Stimulated activated CD8-positive, alpha-beta memory T cell treated with anti-CD3 and anti-CD28 coated beads, Interleukin-4, amount 100 ng/mL, for 4 hours (primary cell): ENCODE measurements at places on chromosomes 4 and X.

- DNase-seq: no peak
Observed at GRCh38 chrX:103343105-103343504, 13.1 kb downstream of the TCEAL7 start.

DNA sequence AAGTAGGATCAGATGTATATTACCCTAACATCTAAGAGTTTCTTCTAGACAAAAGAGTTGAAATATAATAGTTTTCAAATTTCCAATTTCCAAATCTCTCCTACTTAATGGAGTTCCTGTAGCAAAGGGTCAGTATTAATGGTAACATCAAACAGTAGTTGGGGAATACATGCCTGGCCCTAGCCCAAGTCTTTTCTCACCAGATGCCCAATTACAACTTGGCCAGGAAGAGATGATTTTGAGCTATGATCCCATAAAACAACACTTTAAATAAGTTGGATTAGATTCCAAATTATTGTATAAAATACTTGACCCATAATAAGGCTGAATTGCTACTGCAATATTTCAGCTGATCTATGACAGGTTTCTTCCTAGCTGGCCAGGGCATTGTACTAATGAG is 59.9 kb downstream of the MBNL3 start:
- DNase-seq: no peak

GRCh38 chr4:56466910-56467283 is 520 bp upstream of the SRP72 start:
- DNase-seq: no peak

DNA sequence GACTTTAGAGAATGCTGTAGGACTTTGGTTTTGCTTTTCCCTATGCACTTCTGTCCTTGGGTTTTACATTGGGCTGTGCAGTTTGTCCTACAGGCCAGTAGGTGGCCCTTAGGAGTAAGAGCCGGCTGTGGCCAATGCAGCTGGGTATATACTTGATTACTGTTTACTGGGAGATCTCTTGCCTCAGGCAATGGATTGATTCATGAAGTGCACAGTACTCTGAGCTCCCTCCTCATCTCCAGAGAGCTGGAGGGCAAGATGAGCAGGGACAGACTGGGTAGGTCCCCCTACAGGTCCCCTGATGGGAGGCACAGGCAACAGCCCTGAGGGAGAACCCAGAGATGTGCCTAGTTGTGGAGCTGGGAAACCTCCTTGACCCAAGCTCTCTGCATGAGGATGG is 103.8 kb upstream of the QRFPR start:
- DNase-seq: no peak
